ENCODE measurements at places on chromosomes 7 and 10. TPM values are rescaled to one million over a fixed set of nuclear protein-coding genes. Genes with fewer than 3 reads are reported as not detected.

The ACTR3C gene
- 9.1 TPM for total RNA-seq

The RBP4 gene
- total RNA-seq: not detected

The ITPRID1 gene
- not detected for total RNA-seq

The ARHGAP12 gene
- total RNA-seq: 14.0 TPM

The SPDYE9 gene
- not detected for total RNA-seq

The TAC1 gene
- total RNA-seq: not detected

The ASZ1 gene
- total RNA-seq: not detected

The ATRNL1 gene
- 0.38 TPM for total RNA-seq

The CACNB2 gene
- total RNA-seq: not detected
